ENCODE measurements at places on chromosomes 12 and 14.

DNA sequence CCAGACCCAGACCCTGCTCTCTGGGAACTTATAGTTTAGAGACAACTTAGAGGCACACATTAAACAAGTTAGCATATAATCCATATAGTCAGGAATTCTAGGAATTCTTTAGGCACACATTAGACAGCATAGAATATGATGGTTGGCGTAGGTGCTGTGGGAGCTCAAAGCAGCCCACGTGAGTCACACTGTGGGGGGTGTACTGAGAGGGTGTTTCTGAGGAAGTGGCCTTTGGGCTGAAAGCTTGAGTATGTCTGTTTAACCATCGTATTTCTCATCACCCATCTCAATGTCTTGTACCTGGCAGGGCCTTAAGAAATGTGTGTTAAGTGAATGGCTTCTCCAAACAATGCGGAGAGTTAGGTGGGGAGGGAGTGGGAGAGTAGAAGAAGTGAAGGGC is 67.2 kb downstream of the TMEM30B start:
- no peak for DNase-seq

GRCh38 chr12:1369460-1369859 is 224.9 kb downstream of the FBXL14 start:
- no peak for DNase-seq

DNA sequence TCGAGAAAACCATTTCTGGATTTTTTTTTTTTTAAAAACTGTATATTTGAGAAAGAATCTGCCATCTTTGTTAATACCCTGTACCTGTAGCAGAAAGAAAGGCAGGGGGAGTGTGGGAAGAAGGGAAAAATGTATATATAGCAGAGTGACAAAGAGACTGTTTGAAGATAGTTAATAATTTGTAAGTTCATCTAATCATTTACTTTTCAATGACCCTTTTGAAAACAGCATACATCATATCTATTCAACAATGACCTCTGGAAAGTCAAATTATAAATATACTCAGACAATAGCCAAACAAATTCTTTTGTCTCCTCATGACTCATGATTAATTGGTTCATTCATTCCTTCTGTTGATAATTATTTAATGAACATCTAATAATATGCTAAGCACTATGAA is 10.9 kb upstream of the CPM start:
- DNase-seq = no peak

DNA sequence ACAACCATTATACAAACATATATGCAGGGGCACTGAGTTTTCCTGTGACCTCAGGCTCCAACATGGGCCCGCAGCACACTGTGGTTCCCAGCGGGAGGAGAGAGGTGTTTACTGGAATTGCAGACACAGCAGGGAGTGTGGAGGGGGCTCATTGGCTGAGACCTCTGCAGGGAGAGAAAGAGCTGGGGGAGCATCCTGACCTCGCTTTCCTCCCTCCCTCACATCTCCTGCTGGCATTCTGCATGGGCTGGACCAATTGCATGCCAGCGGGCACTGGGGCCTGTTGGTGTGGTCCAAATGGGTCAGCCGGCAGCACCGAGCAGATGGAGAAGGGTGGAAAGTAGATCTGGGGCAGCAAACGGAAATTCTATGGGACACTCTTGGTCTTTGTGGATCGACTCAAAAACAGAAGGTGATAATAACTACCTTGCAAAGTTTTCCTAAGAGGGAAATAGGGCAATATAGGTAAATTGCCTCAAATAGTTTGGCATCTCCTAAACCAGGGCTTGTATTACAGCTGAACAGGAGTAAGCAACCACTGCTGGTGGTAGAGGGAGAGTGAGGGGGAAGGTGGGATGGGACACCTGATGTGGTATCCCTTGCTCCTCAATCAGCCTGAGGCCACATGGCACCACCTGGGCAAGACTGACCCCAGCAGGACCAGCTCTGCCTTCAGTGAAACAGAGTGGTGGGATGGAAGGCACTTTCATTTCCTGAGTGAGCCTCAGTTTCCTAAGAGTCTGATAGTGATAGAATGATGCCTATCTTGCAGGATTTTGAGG is 86.9 kb downstream of the NTF3 start:
- peak; percentile 57 for DNase-seq

GRCh38 chr12:106126441-106127337 is 12.1 kb downstream of the NUAK1 start:
- DNase-seq = peak; percentile 88

DNA sequence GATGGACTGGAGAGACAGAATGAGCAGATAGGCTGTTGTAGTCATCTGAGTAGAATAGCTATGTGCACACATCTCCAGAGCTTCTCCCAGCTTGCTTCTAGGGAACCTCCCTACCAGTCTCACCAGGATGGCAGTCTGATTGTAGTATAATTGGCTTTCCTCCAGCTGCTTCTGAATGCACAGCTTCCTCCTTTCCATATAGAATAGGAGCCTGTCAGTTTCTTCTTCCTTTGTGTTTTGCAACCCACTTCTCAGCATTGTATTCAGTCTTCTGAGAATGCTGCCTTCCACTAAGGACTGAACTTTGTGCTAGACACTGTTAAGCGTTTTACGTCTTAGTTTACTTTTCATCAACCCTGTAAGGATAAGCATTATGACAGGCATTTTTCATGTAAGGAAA is 2.2 kb upstream of the CSAD start:
- DNase-seq = no peak

DNA sequence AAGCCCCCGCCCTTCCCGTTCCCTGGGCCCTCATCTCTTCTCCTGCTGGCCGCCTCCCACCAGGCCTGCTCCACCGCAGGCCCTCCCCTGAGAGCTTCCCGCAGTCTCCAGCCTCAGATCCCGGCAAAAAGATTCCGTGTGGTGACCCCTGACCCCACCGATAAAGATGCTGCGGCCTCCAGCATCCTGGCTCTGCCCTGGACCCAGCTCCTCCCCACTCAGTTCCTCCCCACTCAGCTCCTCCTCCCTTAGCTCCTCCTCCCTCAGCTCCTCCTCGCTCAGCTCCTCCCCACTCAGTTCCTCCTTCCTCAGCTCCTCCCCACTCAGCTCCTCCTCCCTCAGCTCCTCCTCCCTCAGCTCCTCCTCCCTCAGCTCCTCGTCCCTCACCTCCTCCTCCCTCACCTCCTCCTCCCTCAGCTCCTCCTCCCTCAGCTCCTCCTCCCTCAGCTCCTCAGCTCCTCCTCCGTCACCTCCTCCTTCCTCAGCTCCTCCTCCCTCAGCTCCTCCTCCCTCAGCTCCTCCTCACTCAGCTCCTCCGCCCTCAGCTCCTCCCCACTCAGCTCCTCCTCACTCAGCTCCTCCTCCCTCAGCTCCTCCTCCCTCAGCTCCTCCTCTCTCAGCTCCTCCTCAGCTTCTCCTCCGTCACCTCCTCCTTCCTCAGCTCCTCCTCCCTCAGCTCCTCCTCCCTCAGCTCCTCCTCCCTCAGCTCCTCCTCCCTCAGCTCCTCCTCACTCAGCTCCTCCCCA is 17.0 kb downstream of the NOC4L start:
- DNase-seq = no peak

- no peak for DNase-seq
Measured at GRCh38 chr12:108996320-108996719, 24.5 kb downstream of the SVOP start.

GRCh38 chr14:73870525-73871235 is 16.0 kb upstream of the ZNF410 start:
- no peak for DNase-seq

DNA sequence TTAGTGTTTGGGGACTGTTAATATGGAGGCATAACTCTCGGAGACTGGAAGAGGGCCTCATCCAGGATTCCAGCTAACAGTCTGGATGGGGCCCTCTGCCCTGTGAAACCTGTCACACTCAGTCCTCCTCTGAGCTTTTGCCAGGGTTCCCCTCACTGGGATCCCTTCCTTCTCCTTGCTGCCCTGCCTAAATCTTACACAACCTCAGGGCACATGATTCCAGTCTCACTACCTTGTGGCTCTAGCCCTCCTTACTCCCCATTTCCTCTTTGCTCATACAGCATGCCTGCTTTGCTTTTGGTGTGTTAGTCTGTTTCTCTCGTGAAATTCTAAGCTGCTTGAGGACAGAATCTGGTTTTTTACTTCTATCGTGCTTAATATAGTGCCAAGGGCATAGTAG is 942 bp upstream of the GSG1 start:
- DNase-seq = peak; percentile 28

DNA sequence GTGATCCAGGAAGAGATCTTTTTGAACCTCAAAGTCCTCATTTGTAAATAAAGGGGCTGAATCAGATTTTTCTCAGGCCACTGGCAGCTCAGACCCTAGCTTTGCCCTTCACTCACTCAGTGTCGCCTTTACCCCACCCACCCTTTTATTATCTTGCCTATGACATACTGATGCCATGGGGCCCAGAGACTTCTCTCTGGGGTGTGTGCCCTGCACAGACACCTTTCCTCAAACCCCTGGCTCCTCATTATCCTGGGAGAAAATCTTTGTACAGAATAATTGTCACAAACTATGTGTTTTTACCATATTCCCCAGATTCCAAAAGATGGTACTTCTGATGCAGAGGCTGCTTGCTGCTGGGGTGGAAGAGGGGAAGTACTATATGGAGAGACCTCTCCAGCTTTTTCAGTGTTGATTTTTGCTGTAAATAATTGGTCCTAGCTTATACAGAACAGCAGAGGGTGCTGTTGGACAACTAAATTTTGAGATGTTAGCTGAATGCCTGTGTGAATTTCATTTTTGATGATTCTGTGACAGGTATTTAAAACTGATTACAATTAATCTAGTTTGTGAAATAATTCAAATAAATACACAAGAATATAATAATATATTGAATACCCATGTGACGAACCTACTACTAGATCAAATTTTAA is 53.9 kb upstream of the DCD start:
- no peak for DNase-seq

DNA sequence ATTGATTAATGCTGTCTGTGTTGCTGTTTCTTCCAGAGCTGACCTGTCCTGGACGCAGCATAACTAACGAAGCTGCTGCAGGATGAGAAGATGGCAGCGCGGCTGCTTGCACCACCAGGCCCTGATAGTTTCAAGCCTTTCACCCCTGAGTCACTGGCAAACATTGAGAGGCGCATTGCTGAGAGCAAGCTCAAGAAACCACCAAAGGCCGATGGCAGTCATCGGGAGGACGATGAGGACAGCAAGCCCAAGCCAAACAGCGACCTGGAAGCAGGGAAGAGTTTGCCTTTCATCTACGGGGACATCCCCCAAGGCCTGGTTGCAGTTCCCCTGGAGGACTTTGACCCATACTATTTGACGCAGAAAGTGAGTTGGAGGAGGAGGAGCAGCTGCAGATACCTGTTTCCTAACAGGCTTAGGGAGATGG is 71.7 kb downstream of the SCN8A start:
- DNase-seq = no peak

GRCh38 chr12:54262403-54262925 is 17.5 kb downstream of the CBX5 start:
- peak; percentile 77 for DNase-seq

DNA sequence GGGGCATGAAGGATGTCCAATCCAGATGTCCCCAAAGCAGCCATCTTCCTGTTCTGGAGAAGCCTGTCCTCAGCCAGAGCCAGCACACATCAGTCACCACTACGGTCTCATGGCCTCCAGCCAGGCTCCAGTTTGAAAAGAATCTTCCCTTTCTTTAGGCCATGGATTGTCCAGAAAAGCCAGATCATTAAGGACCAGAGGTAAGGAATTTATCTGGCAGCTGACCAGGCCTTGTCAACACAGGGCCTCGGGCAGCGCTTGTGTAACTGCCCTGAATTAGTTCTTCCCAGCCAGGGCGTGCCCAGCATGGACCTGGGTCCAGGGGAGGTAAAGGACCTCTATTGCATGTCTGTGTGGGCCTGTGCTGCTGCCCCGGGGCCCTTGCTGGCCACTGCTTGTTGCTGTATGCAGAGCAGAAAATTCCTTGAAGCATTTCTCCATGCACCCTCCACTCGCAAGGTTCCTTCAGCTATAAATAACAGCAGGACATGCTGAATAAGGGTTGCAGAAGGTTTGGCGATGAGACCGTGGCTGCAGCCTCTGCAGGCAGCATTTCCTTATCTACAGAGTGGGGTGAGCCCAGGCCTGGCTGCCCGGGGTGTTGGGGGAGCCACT is 21.7 kb upstream of the VPS37B start:
- DNase-seq = peak; percentile 99

- DNase-seq = no peak
Measured at GRCh38 chr12:20590570-20590969, 104.6 kb upstream of the SLCO1C1 start.

GRCh38 chr12:95571369-95571768 is 20.1 kb upstream of the USP44 start:
- DNase-seq = no peak

DNA sequence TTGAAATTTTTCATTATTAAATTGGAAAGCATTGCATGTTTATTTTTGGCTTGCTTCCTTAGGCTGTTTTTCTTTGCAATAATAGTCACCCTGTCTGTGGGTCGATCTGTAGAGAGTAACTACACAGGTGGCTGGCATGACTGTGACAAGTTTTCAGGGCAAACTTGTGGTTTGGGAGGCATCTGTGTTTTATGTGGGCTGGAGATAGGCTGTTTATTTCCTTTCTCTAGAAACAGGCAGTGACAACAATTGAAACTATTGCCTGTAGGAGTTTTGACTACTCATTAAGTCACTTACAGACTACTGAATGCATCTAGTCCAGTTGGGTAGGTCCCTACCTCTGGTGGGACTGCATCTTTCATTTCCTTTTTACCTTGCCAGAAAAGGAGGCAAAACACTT is 155.6 kb downstream of the DYRK2 start:
- no peak for DNase-seq

DNA sequence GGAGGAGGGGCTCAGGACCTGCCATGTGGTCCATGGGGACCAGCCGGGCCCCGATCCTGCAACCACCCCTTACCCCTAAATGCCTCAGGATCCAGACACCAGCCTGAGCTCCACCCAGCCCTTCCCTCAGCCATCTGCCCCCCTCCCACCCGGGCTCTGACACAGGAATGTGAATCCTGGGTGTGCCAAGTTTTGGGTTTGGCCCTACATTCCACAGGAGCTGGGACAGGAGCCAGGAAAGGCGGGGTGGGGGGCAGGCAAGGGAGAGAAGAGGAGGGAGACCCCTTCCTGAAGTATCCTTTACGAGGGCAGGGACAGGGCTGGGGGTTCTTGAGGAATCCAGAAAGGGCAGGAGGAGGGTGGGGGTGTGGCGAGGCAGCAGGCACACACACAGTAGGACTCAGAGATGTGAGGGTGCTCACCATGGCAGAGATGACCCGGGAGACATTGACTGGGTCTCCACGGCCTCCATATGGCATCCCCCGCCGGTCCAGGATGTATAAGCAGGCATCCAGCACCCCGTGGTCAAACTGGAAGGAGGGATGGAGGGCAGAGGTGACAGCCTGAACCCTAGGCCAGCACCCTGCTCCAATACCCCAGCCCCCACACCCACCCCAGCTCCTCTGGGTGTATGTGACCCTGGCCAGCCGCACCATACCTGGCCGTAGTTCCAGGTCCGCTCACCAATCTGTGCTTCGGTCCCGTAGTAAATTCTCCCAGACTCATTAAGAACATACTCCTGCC is 3.5 kb downstream of the TGM1 start:
- no peak for DNase-seq

DNA sequence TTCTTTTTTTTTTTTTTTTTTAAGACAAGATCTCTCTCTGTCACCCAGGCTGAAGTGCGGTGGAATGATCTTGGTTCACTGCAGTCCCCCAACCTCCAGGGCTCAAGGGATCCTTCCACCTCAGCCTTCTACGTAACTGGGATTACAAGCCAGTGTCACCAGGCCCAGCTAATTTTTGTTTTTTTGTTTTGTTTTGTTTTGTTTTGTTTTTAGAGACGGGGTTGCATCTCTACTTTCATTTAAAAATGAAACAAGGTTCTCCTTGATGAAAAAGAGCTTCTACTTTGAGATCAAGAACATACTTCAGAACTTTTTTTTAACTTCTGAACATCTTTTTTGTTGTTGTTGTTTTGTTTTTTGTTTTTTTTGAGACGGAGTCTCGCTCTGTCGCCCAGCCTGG is 121.7 kb upstream of the PRB2 start:
- no peak for DNase-seq
